ENCODE measurements at places on chromosomes 3 and 15. TPM values are rescaled to one million over a fixed set of nuclear protein-coding genes. Genes with fewer than 3 reads are reported as not detected.

Gene SAMMSON
- total RNA-seq, result not detected

Gene SELENOS
- total RNA-seq, result 130 TPM

GRCh38 chr15:67188551-67189218, 65.8 kb downstream of the AAGAB start:
- DNase-seq, result no peak

- DNase-seq, result no peak
Measured at GRCh38 chr3:57036952-57037351, 23.5 kb upstream of the SPATA12 start.

DNA sequence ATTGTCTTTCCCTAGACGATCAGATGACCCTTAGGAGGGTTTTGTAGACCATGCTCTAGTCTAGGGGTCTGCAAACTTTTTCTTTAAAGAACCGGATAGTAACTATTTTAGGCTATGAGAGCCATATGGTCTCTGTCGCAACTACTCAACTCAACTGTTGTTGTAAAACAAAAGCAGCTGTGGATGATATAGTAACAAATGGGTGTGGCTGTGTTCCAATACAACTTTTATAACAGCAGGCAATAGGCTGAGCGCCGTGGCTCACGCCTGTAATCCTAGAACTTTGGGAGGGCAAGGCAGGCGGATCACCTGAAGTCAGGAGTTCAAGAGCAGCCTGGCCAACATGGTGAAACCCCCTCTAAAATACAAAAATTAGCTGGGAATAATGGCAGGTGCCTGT, 6.1 kb upstream of the CMTM6 start:
- DNase-seq, result no peak

GRCh38 chr3:128378631-128379347, 87.9 kb downstream of the DNAJB8 start:
- no peak for DNase-seq

All from mammary epithelial cell (primary cell).